ENCODE measurements at places on chromosomes 12 and 14. TPM values are rescaled to one million over a fixed set of nuclear protein-coding genes. Genes with fewer than 3 reads are reported as not detected.
A peak's percentile ranks its signal among the peaks of the same experiment; 100 is the strongest.

- no peak for DNase-seq
Observed at GRCh38 chr14:56952766-56953473, 142.6 kb upstream of the OTX2 start.

KRT6C gene
- total RNA-seq = not detected

DNA sequence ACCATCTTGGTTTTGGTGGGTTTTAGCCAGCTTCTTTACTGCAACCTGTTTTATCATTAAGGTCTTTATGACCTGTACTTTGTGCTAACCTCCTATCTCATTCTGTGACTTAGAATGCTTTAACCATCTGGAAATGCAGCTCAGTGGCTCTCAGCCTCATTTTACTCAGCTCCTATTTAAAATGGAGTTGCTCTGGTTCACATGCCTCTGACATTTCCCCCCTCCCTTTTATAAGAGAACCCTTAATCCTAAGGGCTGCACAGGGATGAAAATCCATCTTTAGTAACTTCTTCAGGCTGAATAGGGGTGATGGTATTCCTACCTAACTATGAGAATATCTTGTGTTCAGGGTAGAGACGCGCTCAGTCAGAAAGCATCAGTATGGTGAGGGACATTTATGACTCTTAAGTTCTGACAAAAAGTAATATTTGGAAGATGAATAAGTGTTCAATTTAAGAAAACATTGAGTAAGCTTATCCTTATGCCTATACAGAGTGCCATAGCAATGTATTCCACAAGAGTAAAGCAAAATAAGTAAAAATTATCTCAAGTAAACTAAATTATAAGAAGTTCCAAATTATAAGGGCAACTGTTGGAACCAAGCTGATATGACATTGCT lies 15.2 kb downstream of the SLC38A1 start:
- DNase-seq = no peak

DNA sequence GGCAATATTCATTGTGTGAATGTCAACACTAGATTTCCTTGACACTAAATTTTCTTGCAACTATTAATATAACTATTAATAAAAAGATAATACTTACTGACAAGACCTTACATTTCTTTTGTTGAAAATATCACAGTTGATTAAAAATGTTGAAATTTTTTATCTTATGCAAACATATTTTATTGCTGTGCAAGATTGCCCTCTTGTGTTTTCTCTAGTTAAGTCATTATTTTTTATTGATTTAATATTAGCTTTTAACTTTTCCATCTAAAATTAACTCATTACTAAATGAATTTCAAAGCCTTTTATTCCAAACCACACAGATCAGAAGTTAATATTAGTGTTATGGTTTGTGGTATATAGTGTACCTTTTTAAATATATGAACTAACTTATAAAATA lies 11.7 kb upstream of the NAA30 start:
- DNase-seq = no peak

SOAT2 gene
- total RNA-seq = not detected

DNA sequence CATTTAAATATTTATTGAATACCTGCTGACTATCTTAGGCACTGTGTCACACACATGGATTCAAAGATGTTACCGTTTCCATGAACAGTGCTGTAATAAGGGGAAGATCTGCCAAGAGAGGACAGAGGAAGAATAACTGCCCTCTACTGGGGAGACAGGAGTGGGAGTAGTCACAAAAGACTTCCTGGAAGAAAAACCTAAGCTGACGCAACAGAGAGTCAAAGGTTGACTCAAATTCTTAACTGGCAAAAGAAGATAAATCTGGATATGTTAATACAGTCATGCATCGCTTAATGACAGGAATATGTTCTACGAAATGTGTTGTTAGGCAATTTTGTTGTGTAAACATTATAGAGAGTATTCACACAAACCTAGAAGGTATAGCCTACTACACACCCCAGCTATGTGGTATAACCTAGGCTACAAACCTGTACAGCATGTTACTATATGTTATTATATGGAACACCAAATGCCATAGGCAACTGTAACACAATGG lies 51.5 kb downstream of the DCAF5 start:
- no peak for DNase-seq

PPP1R13B gene
- 101 TPM for total RNA-seq

DNA sequence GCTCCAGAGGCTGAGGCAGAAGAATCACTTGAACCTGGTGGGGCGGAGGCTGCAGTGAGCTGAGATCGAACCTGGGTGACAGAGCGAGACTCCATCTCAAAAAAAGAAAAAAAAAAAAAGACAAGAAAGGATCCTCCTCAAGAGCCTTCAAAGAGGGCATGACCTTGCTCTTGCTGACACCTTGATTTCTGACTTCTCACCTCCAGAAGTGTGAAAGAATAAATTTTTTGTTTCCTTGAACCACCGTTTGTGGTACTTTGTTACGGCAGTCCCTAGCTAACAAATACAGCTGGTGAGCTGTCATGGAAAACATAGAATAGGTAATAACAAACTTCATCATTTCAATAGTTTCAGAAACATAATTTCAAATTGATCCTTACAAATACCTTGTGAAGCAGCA lies 1.9 kb upstream of the ACTR10 start:
- DNase-seq = no peak

EML1 gene
- 49.6 TPM for total RNA-seq

GRCh38 chr14:74550071-74550470 lies 56.5 kb downstream of the ISCA2 start:
- no peak for DNase-seq

GRCh38 chr14:105071326-105071725 lies 6.1 kb upstream of the GPR132 start:
- DNase-seq = no peak

PLCZ1 gene
- not detected for total RNA-seq

GRCh38 chr12:7994731-7995205 lies 37.7 kb upstream of the FOXJ2 start:
- DNase-seq = no peak

DNA sequence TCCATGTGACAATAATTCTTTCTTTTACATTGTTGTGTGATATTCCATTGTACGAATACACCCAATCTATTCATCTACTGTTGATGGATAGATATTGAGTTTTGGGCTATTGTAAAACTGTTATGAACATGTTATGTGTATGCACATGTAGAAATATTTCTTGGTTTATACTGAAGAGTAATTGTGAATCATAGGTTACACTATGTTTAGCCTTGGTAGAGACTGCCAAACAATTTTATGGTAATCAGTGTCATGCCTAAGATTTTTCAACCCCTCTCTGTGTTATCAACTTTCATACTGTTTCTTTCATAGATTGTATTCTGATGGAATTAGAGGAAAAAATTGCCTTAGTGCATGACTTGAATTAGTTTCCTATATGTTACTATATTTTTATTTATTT lies 39.5 kb downstream of the FRMD6 start:
- no peak for DNase-seq

BRMS1L gene
- 11.7 TPM for total RNA-seq

DNA sequence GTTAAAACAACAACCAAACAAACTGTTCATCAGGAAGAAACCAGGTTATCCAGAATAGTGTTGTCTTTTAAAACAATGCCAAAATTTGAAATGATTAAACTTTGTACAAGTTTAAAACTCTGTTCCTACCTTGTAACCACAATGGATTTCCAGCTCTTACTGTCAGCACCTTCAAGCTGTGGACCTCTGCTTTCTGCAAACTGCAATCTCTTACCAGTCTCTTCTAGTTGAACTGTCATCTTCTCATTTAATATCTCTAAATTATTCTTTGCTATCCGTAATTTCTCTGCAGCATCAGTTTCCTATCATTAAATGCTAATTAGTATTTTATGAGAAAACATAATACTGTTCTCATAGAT lies 29.5 kb upstream of the C12orf50 start:
- DNase-seq = no peak

DNA sequence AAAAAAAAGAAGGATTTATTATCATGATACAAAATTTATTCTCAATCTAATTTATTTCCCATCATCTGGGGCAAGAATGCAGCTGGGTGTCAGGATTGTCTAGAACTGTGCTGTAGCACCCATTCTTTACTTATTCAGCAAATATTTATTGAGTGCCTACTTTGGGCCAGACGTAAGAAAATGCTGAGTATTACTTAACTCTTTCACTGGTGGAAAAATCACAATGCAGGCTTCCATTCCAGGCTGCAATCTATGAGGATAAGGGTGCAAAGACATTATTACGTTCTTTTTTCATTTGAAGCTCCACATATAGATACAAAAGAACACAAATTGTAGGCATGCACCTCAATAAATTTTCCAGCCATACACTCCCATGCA lies 86.0 kb upstream of the CDKN3 start:
- DNase-seq = no peak

FAR2 gene
- 4.1 TPM for total RNA-seq

GRCh38 chr14:83706231-83706954 lies 1823.6 kb upstream of the FLRT2 start:
- no peak for DNase-seq

GRCh38 chr12:52044292-52044983 lies 6.8 kb upstream of the NR4A1 start:
- DNase-seq = peak; percentile 92

CACNA1C gene
- total RNA-seq = 171 TPM

PMEL gene
- not detected for total RNA-seq

NYNRIN gene
- 9.5 TPM for total RNA-seq

GRCh38 chr12:83515306-83516026 lies 828.8 kb downstream of the TMTC2 start:
- DNase-seq = no peak

DNA sequence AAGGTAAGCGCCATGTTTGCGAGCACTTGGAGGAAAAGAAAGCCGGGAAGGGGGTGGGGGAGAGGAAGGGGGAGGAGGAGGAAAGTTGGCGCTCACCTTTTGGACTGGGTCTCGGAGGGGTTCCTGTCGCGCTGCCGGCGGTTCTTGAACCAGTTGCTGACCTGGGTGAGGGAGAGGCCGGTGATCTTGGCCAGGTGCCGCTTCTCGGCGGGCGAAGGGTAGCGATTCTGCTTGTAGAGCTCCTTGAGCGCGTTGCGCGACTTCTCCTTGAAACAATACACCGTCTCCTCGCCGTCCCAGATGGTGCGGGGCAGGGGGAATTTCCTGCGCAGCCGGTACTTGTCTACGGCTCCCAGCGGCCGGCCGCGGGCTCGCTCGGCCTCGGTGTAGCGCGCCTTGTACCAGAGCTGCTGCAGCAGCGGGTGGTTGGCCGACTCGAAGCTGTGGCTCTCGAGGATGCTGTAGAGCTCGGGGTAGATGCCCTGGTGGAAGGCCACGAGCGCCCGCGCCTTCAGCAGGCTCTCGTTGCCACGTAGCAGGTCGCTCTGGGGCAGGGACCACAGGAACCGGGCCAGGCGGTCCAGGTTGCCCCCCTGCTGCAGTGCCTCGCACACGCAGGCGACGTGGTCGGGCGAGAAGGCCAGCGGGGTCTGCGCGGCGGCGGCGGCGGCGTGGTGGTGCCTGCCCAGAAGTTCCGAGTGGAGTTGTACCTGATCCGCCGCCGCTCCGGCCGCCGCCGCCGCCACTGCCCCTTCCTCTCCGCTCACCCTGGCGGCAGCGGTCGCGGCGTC lies 840 bp downstream of the SIX4 start:
- DNase-seq = no peak
